ENCODE measurements at places on chromosomes 4 and X. TPM values are rescaled to one million over a fixed set of nuclear protein-coding genes. Genes with fewer than 3 reads are reported as not detected.

Gene PARM1
- 34.2 TPM for total RNA-seq

Gene TSC22D3
- 171 TPM for total RNA-seq

Gene HTN1
- not detected for total RNA-seq

Gene ZBED1
- 48.8 TPM for total RNA-seq

Gene MED28
- 32.6 TPM for total RNA-seq

Gene ZFP42
- 0.53 TPM for total RNA-seq

Gene CXCL10
- total RNA-seq = 3.3 TPM

Gene CLDN34
- 0.23 TPM for total RNA-seq

Gene BGN
- 79.5 TPM for total RNA-seq

Gene SMARCA1
- 61.7 TPM for total RNA-seq

Gene GASK1B
- total RNA-seq = 44.5 TPM

Gene TACR3
- total RNA-seq = 1.6 TPM

Gene VGLL1
- 5.4 TPM for total RNA-seq

Gene COX7B2
- not detected for total RNA-seq

Gene SSX4
- total RNA-seq = not detected

Gene GSPT2
- 9.0 TPM for total RNA-seq

Gene PNMA6A
- total RNA-seq = 6.7 TPM

Gene HSFX3
- not detected for total RNA-seq

Gene CTAG2
- not detected for total RNA-seq

Gene TDO2
- total RNA-seq = 2.7 TPM

Gene TMEM33
- total RNA-seq = 68.5 TPM

Gene DCX
- 2.7 TPM for total RNA-seq

Gene NOX1
- total RNA-seq = not detected

Gene BCLAF3
- 12.0 TPM for total RNA-seq

Gene TEX13B
- not detected for total RNA-seq

Gene MAGEA8
- total RNA-seq = not detected

Gene FAM149A
- total RNA-seq = 38.1 TPM

Gene CSAG1
- total RNA-seq = not detected

Gene PDLIM3
- total RNA-seq = 82.4 TPM

Gene ENPP6
- total RNA-seq = 3.9 TPM

Gene SULT1B1
- total RNA-seq = 1.6 TPM

Gene TMSB15B
- 11.7 TPM for total RNA-seq

Gene CFP
- total RNA-seq = 6.4 TPM

Gene FAM236C
- not detected for total RNA-seq

Gene POU4F2
- total RNA-seq = not detected

Gene SPANXC
- not detected for total RNA-seq

Gene POLN
- total RNA-seq = 6.1 TPM

Gene TCEAL5
- 1.6 TPM for total RNA-seq

Gene CWH43
- 12.3 TPM for total RNA-seq

Gene PFKFB1
- 0.70 TPM for total RNA-seq

Gene CT45A3
- total RNA-seq = 0.18 TPM

Gene NKX3-2
- 0.06 TPM for total RNA-seq

Gene IL2
- total RNA-seq = not detected

Gene PLAC8
- total RNA-seq = 8.3 TPM

Gene MAGEB10
- total RNA-seq = not detected

Gene SPANXA1
- not detected for total RNA-seq

Gene WDR17
- total RNA-seq = 6.0 TPM

All from metanephros (tissue), 2 donors.